ENCODE measurements at places on chromosomes 1 and 21. TPM values are rescaled to one million over a fixed set of nuclear protein-coding genes. Genes with fewer than 3 reads are reported as not detected.
A peak's percentile ranks its signal among the peaks of the same experiment; 100 is the strongest.

The EXTL1 gene
- total RNA-seq, result 2.8 TPM

The SLC16A4 gene
- 31.5 TPM for total RNA-seq

The INKA2 gene
- 3.0 TPM for total RNA-seq

The SSBP3 gene
- 28.0 TPM for total RNA-seq

- no peaks in the 10 kb centered on the region for H3K4me1 ChIP-seq
- DNase-seq, result no peak
- no peaks in the 10 kb centered on the region for H3K36me3 ChIP-seq
- no peak overlapping the region for H3K4me3 ChIP-seq
- no peaks in the 10 kb centered on the region for H3K27me3 ChIP-seq
Observed at GRCh38 chr1:104466068-104466467, 716.4 kb downstream of the AMY1C start.

- H3K4me3 ChIP-seq, result no peak overlapping the region
- H3K36me3 ChIP-seq, result no peaks in the 10 kb centered on the region
- no peaks in the 10 kb centered on the region for H3K4me1 ChIP-seq
- H3K27ac ChIP-seq, result no peak overlapping the region
- no peaks in the 10 kb centered on the region for H3K27me3 ChIP-seq
Observed at GRCh38 chr1:45924736-45925135, 121.3 kb downstream of the MAST2 start.

GRCh38 chr1:27049607-27050006 lies 37.0 kb upstream of the TENT5B start:
- H3K27ac ChIP-seq, result no peak overlapping the region
- H3K4me1 ChIP-seq, result no peaks in the 10 kb centered on the region
- no peak for DNase-seq
- no peaks in the 10 kb centered on the region for H3K27me3 ChIP-seq
- H3K4me3 ChIP-seq, result no peak overlapping the region

- no peak overlapping the region for H3K27ac ChIP-seq
- H3K27me3 ChIP-seq, result no peaks in the 10 kb centered on the region
- no peaks in the 10 kb centered on the region for H3K4me1 ChIP-seq
- H3K36me3 ChIP-seq, result no peaks in the 10 kb centered on the region
- H3K4me3 ChIP-seq, result no peak overlapping the region
- no peak for DNase-seq
Observed at GRCh38 chr1:34029515-34029914, 135.5 kb downstream of the CSMD2 start.

DNA sequence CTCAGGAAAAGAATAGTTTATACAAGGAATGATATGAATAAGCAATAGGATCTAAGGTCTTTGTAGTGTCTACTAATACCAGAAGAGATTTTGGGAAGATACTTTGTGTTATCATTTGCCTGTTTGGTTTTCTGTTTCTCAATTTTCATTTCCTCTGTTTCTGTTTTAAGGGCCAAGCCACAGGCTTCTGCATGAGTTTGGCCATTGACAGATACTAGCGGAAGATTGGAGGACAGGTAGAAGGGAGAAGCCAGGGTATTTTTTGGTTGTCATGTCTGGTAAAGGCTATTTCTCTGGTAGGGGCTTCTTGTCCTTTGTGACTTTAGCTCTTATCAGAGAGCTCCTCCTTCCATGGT lies 51.4 kb downstream of the HS2ST1 start:
- H3K4me3 ChIP-seq, result no peak overlapping the region
- H3K4me1 ChIP-seq, result no peaks in the 10 kb centered on the region
- DNase-seq, result no peak
- H3K27ac ChIP-seq, result no peak overlapping the region
- H3K27me3 ChIP-seq, result no peaks in the 10 kb centered on the region

DNA sequence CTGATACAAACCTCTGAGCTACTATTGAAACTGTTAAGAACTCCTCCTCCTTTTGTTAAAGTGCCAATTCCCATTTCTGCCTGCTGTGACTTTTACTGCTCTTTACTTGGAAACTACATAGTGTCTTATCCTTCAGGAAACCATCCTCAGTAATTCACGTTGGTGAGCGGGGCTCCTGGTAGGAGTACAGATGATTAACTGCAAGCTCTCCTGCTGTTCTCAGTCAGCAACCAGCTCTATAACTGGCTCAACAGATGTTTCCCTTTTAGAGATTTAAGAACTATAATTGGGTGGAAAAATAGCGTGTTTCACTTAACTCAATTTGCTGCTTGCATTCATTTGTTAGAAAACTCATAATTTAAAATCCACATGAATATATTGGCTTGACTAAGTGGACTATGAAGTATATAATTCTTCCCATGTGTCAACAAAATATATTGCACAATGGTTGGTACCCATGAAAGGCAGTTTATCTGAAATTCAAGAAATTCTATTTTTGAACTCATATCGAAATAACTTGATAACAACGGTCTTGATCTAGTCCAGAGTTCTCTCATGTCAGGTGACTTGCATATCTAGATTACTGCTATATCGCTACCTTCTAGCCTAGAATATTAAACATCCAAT lies 574.0 kb downstream of the KCNT2 start:
- no peaks in the 10 kb centered on the region for H3K36me3 ChIP-seq
- no peak overlapping the region for H3K27ac ChIP-seq
- no peak overlapping the region for H3K4me3 ChIP-seq
- no peaks in the 10 kb centered on the region for H3K27me3 ChIP-seq
- H3K4me1 ChIP-seq, result no peaks in the 10 kb centered on the region

DNA sequence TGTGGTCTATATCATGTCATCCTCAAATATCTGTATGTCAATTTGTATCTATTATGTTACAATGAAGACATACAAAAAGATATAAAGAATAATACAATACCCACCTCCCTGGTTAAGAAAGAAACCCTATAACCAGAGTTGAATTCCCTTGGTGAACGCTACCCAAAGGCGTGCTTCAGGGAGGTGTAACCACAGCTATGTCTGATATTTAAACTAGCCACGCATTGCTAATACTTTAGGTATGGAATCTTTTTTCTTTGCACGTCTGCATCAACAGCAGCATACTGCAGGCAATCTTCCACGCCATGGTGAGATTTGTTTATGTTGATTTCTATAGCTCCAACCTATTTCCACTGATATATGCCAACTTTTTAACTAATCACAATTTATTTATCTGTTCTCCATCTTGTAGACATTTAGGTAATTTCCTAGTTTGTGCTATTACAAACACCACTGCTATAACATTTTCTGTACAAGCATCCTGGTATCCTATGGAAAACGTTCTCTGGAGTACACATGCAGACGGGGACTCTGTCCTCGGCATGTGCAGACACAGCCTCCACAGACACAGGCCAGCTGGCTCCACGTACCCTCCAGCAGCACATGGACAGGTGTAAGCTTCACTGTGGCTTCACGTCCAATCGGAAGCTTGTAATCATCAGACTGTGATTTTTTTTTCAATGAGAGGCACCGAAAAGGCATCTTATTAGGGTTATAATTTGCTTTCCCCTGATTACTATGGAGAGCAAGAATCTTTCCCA lies 58.5 kb downstream of the HSF2BP start:
- no peak overlapping the region for H3K27ac ChIP-seq
- H3K4me1 ChIP-seq, result peaks cover 5% of the 10 kb centered on the region
- H3K36me3 ChIP-seq, result no peaks in the 10 kb centered on the region
- no peak for DNase-seq
- H3K4me3 ChIP-seq, result no peak overlapping the region
- no peaks in the 10 kb centered on the region for H3K27me3 ChIP-seq

- H3K27ac ChIP-seq, result no peak overlapping the region
- no peak overlapping the region for H3K4me3 ChIP-seq
- no peaks in the 10 kb centered on the region for H3K27me3 ChIP-seq
- no peaks in the 10 kb centered on the region for H3K4me1 ChIP-seq
- no peak for DNase-seq
Observed at GRCh38 chr1:32001863-32002262, 11.8 kb upstream of the KHDRBS1 start.

GRCh38 chr21:15706696-15707095 lies 23.1 kb upstream of the USP25 start:
- no peak for DNase-seq
- H3K4me1 ChIP-seq, result no peaks in the 10 kb centered on the region
- no peaks in the 10 kb centered on the region for H3K36me3 ChIP-seq
- H3K27me3 ChIP-seq, result no peaks in the 10 kb centered on the region
- H3K4me3 ChIP-seq, result no peak overlapping the region

DNA sequence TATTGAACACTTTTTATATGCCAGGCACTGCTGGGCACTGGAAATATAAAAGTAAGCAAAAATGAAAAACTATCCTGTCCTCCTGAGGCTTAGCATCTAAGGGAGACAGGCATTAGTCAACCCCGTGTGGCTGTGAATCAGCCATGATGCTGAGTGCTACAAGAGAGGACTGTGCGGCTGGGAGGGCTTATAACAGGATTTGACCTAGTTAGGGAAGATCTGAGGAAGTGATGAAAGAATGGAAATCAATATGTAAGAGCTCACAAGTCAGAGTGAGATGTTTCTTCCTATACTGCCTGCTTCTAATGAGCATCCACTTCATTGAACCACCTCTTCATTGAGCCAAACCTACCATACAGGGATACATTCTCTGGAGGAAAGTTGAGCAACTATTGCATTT lies 15.1 kb downstream of the TRIM45 start:
- no peak overlapping the region for H3K27ac ChIP-seq
- H3K36me3 ChIP-seq, result no peaks in the 10 kb centered on the region
- H3K4me3 ChIP-seq, result no peak overlapping the region
- DNase-seq, result no peak
- H3K4me1 ChIP-seq, result no peaks in the 10 kb centered on the region

DNA sequence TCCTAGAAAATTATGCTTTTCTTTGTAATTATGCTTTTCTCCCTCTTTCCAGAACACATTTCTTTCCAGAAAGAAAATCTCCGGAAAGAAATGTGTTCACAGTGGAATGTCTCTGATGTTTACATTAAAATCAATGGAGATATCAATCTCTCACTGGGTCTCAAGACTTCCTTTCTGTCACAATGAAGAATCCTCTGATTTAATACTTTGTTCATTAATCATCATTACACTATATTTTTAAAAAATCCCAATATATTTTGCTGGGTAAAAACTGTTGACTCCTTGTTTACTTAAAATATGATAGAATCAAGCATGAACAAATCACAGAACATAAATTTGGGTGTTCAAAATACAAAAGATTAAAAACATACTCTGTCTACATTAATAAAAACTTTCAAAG lies 26.3 kb upstream of the TGFBR3 start:
- no peak overlapping the region for H3K27ac ChIP-seq
- H3K36me3 ChIP-seq, result no peaks in the 10 kb centered on the region
- H3K4me3 ChIP-seq, result no peak overlapping the region
- H3K27me3 ChIP-seq, result no peaks in the 10 kb centered on the region
- no peak for DNase-seq

- no peaks in the 10 kb centered on the region for H3K4me1 ChIP-seq
- H3K36me3 ChIP-seq, result no peaks in the 10 kb centered on the region
- DNase-seq, result no peak
- no peaks in the 10 kb centered on the region for H3K27me3 ChIP-seq
Observed at GRCh38 chr1:113534875-113535274, 144.6 kb downstream of the MAGI3 start.

GRCh38 chr21:42006765-42007164 lies 3.4 kb downstream of the ZBTB21 start:
- H3K27me3 ChIP-seq, result no peaks in the 10 kb centered on the region
- no peaks in the 10 kb centered on the region for H3K36me3 ChIP-seq
- no peak overlapping the region for H3K27ac ChIP-seq
- H3K4me1 ChIP-seq, result no peaks in the 10 kb centered on the region
- no peak overlapping the region for H3K4me3 ChIP-seq
- no peak for DNase-seq

GRCh38 chr1:82731216-82731615 lies 930.5 kb downstream of the ADGRL2 start:
- no peaks in the 10 kb centered on the region for H3K36me3 ChIP-seq
- no peaks in the 10 kb centered on the region for H3K4me1 ChIP-seq
- H3K27ac ChIP-seq, result no peak overlapping the region
- DNase-seq, result no peak

DNA sequence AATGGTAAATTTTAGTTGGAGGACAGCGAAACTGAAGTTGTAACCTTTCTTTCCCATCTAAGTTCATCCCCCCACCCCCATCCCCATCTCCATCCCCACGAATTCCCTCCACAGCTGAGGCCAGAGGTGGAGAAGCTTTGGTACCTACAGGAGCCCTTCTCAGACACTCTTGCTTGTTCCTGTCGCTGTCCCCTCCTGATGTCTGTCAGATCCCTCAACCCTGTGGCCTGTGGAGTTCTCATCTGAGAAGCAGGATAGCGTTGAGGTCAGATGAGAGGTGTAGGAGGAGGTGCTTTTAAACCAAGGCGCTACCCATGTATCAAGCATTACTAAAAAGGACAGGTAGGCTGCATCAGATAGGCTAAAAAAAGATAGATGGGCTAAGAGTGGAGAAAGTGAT lies 769 bp downstream of the NTPCR start:
- H3K36me3 ChIP-seq, result no peaks in the 10 kb centered on the region
- H3K4me1 ChIP-seq, result no peaks in the 10 kb centered on the region
- peak overlapping the region; percentile 86 for H3K4me3 ChIP-seq
